NCI-H524 (cell line): ENCODE measurements at places on chromosomes 11 and 22.

GRCh38 chr11:11336664-11337063 lies 16.4 kb downstream of the CSNK2A3 start:
- DNase-seq = no peak

- DNase-seq = no peak
These were observed 979.5 kb upstream of the TENM4 start for GRCh38 chr11:80420374-80420773.

DNA sequence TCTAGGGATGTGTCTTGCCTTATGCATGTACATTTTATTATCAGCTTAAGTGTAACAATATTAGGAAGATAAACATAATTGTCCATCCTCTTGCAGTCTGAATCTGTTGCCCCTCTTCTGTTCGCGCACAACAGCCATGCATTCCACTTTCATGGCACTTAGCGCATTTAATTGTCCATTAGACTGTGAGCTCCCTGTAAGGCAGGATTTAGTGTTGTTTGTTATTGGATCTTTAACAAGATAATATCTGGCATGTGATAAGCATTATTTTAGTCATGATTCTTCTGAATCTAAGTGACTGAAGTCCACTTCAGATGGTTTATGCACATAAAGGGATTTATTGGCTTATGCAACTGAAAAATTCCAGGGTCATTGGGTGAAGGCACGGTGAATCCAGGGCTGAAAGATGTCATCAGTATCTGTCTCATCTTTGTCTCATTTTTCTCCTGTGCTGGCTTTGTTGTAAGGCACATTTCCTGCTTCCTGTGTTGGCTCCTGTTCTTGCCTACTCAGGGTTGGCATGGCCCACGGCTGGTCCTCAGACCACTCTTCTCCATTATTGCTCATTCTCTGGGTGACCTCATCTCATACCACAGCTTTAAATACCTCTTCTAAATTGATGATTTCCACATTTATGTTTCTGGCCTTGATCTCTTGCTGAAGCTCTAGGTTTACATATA lies 37.6 kb downstream of the ATXN10 start:
- DNase-seq = no peak

DNA sequence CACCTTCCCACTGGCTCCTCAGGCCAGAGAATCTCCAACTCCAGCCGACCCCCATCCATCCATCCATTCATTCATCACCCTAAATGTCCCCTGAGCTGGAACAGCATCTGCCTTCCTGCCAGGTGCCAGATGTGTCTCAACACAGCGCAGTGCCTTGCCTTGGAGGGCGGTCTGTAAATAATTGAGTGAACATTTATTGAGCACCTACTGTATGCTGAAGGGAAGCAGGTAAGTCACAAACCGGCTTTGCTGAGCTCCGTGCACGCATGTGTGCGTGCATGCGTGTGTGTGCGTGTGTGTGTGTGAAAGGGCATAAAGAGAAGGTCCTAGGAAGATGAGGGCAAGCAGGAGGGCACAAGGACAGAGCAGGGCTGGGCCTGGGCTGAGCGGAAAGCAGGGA lies 10.2 kb downstream of the KCNJ4 start:
- no peak for DNase-seq

- no peak for DNase-seq
These were observed 311.6 kb upstream of the PITPNB start for GRCh38 chr22:28230671-28231070.

DNA sequence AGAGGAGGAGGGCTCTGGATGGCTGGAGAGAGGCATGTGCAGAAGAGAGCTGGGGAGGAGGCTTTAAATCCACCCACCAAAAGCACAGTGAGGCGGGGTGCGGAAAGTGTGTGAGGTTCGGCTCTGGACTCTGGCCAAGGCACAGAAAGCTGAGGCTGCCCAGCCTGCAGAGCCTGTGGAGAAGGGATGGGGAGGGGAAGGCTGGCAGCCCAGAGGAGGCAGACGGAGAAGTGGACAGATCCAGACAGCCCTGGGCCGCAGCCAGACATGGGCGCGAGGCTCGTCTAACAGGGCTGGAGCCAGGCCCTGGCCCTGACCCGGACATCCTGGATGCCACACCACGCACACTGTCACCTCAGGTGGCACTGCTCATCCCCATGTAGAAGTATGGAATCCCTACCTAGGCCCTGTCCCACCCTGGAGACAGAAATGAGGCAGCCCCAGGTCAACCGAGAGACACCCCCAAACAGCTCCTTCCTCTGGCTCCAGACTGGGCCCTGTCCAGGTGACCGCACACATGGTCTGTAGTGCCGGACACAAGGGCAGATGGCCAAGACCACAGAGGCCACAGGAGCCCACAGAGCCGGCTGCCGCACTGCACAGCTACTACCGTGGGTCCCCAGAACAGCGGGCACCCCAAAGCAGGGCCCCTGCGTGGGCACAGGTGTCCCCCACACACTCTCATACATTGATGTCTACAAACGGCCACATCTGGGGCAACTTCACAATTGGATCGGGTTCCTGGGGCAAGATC lies 16.6 kb upstream of the MOB2 start:
- no peak for DNase-seq

DNA sequence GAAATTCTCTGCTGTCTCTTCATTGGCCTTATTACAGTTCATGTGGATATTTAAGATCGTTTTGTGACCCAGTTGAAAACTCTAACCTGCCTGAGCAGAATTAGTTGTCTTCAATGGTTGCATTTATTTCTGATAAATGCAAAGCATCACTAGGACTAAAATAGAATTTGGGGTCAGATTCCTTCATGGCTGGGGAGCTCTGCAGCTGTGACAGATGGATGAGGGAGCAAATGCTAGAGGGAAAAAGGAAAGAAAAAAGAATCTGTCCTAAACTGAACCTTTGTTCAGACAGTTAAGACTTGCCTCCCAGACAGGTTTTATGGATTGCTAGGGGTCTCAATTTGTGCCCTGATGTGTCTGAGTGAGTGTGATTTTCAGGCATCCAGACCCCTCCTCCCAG lies 113.0 kb downstream of the SYT9 start:
- no peak for DNase-seq

GRCh38 chr22:44425694-44426045 lies 72.4 kb downstream of the RTL6 start:
- no peak for DNase-seq
